ENCODE measurements at places on chromosomes 4 and X.
A peak's percentile ranks its signal among the peaks of the same experiment; 100 is the strongest.

DNA sequence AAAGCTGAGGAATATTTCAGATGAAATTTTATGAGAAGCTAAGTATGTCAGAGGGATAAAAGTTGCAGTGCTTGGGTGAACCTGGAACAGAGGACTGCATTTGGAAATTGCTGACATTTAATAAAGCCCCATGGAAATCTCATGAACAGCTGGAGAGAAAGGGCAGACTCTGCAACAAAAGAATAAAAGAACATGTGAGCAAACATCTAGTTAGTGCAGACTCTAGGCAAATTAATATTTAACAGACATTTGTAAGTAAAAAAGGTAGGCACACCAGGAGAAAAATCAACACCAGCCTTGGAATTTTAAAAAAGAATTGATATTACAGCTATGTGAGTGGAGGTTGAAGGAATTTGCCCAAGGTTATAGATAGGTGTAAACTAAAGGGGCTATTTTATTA, 114.6 kb upstream of the PUDP start:
- no peak for DNase-seq

DNA sequence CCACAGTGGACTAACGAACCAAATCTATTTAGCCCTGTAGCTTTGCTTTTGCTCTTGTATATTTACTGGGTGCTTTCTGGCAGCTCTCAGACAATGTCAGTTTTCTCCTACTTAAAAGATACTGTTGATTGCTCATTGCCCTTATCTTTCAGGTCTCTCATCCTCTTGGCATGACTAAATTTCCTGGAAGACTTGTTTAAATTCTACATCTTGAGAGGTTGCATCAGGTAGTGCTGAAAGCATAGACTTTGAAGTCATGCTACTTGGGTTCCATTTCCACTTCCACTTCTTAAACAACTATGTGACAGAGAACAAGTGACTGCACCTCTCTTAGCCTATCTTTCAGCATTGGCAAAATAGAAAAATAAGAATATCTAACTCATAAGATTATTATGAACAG, 8.4 kb downstream of the TDO2 start:
- DNase-seq = no peak

GRCh38 chr4:74675673-74676279, 118.5 kb downstream of the BTC start:
- DNase-seq = peak; percentile 48

- DNase-seq = no peak
Measured at GRCh38 chr4:1661695-1662094, 22.4 kb downstream of the FAM53A start.

- no peak for DNase-seq
Measured at GRCh38 chr4:156961196-156962057, 10.2 kb downstream of the PDGFC start.

GRCh38 chr4:791898-792625, 33.9 kb downstream of the CPLX1 start:
- DNase-seq = no peak

- no peak for DNase-seq
Measured at GRCh38 chr4:157372567-157372966, 152.0 kb downstream of the GRIA2 start.

DNA sequence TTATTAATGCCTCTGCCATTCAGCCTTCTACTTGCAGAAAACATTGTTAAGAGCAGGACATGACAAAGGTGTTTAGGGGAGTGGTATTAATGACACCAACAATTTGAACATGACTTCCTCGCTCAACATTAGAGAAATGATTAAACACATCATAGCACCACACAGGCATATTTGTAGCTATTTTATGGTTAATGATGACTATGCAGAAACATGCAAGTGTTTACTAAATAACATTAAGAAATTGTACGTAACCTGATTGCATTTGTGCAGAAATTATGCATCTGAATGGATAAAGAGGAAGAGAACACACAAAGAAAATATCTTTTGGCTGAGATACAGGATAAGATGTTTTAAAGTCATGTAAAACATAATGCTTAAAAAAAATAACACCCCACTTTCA, 323.5 kb downstream of the LDB2 start:
- no peak for DNase-seq

DNA sequence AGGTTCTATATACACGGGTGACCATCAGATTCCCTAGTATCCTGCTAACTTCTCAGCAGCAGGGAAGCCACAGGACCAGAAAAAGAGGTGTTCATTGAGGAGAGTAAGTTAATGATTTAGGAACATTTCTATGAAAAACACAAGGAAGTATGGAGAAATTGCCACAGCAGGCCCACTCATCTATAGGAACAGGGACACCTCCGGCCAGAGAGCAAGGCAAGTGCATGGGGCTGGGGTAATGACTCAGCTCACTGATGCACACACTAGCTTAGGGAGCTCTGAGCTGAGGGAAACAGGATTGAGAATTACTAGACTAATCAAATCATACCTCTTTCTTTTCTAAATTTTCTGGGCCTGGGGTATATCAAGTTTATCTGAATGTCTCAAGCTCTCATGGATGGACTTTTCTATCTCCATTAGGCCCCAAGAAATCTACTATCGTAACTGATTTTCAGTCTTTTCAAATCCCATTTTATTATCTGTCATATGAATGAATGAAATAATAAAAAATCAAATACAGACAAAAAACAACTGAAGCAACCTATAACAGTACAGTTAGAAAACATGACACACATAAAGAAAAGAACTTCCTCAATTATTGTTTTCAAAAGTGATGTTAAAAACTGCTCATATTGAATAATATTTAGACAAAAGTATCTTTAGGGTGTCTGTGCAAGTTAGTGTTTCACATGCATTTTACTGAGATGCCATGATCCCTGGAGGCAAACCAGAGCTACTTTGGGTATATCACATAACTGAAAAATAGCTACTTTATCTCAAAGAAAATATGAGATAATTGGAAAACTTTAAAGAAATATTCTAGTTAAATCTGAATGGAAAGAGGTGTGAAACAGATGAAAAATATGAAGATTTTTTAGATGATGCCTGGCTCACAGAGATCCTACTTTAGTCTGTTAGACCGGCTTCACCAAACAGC, 89.8 kb downstream of the FBXO8 start:
- peak; percentile 15 for DNase-seq

- DNase-seq = peak; percentile 6
Measured at GRCh38 chr4:22196551-22196950, 248.0 kb upstream of the KCNIP4 start.

GRCh38 chrX:15646543-15646942, 18.1 kb downstream of the CLTRN start:
- no peak for DNase-seq

- peak; percentile 2 for DNase-seq
Measured at GRCh38 chr4:90306810-90307209, 179.6 kb downstream of the CCSER1 start.

DNA sequence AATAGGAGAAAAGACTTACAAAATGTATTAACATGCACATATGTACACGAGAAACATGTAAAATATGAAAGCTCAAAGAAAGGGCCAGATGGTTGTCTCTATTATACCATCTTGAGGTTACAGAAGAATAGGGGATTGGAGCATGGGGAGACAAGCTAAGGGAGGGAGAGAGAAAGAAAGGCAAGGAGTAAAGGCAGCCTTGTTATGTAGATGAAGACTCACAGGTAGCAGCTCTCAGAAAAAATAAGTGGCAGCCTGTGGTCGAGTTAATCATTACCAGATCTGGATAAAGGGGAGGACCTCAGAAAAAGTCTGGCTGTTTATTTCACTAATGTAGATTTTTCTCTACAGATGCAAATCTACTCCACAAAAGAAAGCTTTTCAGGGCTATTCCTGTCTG, 26.6 kb upstream of the PPP1R2C start:
- no peak for DNase-seq

DNA sequence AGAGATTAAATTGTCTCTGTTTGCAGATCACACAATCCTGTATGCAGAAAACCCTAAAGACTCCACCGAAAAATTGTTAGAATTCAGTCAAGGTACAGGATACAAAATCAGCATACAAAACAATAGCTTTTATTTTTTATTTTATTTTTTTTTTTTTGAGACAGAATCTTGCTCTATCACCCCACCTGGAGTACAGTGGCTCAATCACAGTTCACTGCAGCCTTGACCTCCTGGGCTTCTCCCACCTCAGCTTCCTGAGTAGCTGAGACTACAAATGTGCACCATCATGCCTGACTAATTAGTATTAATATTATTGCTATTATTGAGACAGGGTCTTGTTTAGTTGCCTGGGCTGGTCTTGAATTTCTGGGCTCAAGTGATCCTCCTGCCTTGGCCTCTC, 8.9 kb upstream of the PLXNB3 start:
- no peak for DNase-seq

DNA sequence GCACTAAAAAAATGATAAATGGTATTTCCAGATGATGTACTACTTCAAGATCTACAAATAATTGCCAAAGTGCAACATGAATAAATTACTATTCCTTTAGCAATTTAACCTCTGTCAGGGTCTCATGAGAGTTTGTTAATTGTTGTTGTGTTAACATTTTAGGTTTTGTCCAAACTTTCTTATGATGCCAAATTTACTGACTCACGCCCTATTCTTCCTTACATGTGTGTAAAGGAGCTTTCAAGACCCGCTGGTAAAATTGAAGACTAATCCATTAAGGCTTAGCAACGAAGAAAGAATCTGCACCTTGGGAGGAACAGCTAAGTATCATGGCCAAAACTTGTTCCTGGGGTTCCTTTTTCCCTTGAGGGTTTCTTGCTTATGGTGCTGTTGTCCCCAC, 252.7 kb upstream of the JADE1 start:
- no peak for DNase-seq

- no peak for DNase-seq
Measured at GRCh38 chrX:126177133-126177840, 11.2 kb upstream of the DCAF12L2 start.

GRCh38 chr4:150126864-150127203, 48.6 kb downstream of the DCLK2 start:
- peak; percentile 64 for DNase-seq

DNA sequence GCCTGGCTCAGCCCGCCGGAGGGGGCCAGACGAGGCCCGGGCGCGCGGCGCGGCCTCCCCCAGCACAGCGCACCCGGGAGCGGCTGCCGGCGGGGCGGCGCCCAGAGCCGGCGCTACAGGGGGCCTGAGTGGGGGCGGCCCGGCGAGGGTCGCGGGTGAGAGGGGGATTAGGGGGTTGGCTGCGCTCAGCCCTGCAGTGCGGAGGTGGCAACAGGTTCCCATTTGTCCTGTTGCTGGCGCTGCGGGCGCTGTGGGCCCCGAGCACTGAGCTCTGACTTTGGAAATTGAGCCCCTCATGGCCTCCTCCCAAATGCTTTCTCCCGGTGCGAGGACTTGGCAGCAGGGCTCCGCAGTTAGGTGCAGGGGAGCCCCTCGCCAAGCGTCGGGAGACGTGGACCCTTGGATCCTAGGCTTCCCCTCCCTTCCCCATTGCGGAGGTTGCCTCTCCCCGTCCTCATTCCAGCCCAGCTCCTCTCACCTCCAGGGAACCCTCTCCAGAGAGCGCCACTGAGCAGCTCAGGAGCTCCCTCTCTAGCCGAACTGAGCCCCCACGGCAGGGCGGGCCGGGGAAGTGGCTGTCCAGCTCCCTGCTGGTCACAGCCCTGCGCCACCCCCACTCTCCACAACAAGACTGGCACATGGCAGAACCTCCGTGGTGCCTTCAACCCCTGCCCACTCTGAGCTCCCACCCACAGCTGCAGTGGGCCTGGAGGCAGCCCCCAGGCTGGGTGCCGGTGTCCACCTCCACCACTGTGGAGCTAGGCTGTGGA, 2.5 kb upstream of the DUSP9 start:
- DNase-seq = no peak

- DNase-seq = peak; percentile 27
Measured at GRCh38 chr4:156560701-156561100, 410.9 kb downstream of the PDGFC start.

DNA sequence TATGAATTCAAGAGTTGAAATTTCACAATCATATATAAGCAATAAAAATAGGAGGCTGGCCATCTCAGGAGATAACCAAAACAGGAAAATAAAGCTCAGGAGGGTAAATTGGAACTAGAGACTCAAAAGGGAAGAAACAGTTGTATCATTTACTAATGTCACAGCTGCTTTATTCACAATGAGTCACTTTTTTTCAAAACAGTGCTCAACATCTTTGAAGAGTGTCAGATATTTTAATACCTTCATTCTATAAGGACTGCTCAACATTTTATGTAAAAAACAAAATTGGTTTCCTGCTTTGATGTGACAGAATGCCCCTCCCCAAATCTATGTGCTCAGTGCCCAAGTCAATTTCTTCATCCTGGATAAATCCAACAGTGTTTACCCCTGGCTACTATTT, 97.7 kb downstream of the DDX60 start:
- DNase-seq = peak; percentile 11

DNA sequence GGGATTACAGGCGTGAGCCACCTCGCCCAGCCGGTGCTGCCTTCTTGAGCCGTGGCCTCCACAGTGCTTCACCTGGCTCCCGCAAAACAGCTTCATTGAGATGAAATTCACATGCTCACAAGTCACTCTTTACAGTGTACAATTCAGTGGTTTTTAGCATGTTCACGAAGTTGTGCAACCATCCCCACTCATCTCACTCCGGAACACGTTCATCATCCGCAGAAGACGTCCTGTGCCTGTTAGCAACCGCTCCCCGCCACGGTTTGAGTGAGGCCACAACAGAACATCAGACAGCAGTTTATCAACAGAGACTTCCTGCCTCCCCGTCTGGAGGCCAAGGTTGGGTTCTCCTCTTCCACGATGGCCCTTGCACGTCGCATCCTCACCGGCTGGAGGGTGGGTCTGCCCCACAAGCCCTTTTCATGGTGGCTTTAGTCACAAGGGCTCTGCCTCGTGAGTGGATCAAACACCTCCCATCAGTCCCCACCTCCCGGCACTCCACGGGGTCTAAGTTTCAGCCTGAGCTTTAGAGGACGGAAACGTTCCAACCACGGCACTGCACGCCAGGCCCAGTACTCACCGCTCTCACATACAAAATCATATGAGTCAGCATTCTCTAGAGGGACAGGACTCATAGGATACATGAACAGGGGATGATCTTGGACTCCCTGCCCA, 29.6 kb upstream of the SPON2 start:
- peak; percentile 87 for DNase-seq

DNA sequence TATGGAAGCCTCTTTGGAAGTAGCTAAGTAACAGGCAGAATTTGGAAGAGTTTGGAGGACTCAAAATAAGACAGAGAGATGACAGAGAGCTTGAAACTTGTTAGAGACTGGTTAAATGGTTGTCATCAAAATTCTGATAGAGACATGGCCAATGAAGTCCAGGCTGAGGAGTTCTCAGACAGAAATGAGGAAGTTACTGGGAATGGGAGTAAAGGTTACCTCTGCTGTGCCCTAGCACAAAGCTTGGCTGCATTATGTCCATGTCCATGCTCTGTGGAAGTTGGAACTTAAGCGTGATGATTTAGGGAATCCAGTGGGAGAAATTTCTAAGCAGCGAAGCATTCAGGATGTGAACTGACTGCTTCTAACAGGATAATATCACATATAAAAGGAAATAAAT, 146.2 kb upstream of the NDST4 start:
- DNase-seq = no peak
